Coronary artery (tissue), 2 donors: ENCODE measurements at places on chromosomes 2 and 18.
A peak's percentile ranks its signal among the peaks of the same experiment; 100 is the strongest.

GRCh38 chr2:205408696-205409095 lies 273.6 kb upstream of the NRP2 start:
- DNase-seq, result no peak

DNA sequence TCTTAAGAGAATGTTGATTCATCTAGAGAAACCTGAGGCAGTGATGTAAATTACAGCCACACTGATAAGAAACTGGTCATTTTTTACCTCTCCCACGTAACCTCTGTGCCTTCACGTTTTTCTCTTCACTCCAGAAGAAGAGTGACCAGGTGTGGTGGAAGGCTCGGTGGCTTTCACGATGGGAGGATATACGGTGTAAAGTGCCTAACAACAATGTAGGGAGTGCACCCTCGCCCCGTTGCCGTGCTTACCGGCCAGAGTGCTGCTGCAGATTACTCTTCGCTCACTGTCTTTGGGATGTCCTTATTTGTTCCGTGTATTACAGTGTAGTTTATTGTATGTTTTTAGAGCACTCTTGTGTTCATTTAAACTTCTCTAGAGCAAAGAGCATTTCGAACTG lies 46.5 kb downstream of the NCK2 start:
- no peak for DNase-seq

GRCh38 chr2:71720283-71720560 lies 266.9 kb downstream of the DYSF start:
- peak; percentile 71 for DNase-seq

DNA sequence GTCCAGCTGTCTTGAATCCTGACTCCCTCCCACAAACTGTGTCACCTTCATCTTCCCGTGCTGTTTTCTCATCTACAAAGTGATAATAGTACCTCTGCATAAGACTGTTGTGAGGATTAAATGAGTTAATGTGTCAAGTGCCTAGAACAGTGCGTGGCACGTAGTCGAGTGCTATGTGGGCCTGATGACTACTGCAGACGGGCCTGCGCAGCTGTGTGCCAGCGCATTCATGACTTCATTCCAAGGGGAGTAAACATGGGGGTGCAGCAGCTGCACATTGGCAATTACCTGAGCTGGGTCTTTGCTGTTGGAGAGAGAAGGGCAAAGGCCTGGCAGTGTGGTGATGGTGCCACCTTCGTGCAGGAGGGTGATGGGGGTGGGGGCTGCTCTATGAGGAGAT lies 5.0 kb downstream of the TEX44 start:
- no peak for DNase-seq

DNA sequence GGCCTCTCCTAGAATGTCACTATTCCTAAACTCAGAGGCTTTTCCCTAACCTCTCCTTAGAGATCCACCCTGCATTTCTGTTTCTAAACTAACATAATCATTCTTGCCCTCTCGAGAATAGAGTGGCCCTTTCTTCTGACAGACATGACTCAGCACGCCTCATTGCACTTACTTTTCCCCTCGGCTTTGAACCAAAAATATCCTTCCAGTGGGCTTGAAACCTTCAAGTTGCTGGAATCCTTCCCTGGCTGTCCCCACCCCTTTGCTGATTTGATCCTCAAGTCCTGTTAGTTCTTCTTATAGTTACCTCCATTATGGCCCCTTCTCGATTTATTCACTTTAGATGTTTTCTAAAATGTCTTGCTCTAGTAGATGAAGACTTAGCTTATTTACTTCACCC lies 158.0 kb downstream of the LTBP1 start:
- DNase-seq, result no peak

- DNase-seq, result no peak
Observed at GRCh38 chr2:219959471-219959870, 332.0 kb downstream of the SLC4A3 start.

GRCh38 chr2:101858246-101858645 lies 133.5 kb upstream of the IL1R2 start:
- DNase-seq, result no peak

GRCh38 chr2:219215871-219216534 lies 2.8 kb downstream of the ABCB6 start:
- DNase-seq, result no peak

GRCh38 chr2:75790814-75791467 lies 80.2 kb upstream of the GCFC2 start:
- DNase-seq, result no peak

DNA sequence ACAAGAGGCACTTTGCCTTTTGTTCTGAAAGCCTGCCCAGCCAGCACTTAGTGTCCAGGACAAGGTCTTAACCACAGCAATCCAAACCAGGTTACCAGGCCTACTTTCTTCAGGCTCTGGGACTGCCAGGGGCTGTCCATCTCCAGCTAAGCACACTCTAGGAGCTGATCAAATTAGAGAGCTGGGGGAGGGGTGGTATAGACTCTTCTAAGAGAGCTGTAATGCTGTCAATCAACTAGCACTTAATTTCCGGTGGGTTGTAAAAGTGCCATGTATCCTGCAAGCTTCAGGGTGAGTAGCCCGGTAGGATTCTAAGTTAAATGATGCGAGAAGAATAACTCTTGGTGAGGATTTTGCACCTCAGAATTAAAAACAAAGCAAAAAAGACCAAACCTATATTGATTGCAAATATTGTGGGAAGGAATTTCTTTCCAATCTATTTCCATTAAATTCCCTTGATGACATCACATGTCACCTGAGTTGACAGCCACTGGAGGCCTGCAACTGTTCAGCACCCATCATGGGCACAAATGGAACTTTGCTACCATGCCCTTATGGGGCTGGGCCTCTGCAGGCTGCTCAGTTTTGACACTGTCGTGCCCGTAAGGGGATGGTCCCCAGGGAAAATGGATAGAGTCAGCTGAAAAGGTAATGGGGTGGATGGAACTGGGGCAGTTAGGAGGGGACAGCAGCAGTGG lies 8.7 kb upstream of the COX7A2L start:
- no peak for DNase-seq

GRCh38 chr2:172877826-172878225 lies 142.2 kb downstream of the RAPGEF4 start:
- DNase-seq, result no peak

- no peak for DNase-seq
Observed at GRCh38 chr18:51074605-51075004, 44.6 kb downstream of the SMAD4 start.

DNA sequence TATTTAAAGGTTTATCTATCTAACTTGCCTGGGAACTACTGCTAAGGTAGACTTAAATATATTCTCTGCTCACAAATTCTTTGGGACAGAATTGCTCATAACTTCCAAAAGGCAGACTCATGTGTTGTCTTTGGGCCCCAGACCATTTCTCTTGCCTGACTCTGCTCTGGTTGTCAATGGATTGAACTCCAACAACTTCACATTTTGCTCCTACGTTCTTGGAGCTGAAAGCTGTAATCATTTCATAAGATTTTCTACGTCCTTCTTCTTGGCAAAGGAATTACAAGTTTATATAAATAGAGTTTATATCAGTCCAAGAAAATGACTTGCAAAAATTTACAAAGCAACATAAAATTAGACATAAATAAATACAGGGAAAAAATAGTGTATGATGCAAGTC lies 32.9 kb upstream of the PPM1B start:
- no peak for DNase-seq

DNA sequence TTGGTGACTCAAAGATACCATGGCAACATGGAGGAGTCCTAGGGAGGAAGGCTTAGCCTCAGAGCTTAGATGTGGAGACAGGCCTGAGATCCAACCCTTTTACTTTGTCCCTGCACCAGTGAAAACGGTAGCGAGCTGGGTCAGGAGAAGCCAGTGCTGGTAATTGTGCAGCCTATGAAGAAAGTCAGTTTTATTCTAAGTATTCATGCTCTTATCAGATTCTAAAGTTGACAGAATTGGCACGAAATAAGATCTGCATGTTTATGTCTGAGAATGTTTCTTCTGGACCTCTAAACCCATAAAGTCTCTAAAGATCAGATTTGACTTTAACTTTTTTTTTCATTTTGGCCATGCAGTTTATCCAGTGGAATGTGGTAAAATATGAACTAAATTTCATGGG lies 93.8 kb downstream of the SCG2 start:
- no peak for DNase-seq

GRCh38 chr18:67468038-67468437 lies 48.5 kb downstream of the DSEL start:
- no peak for DNase-seq

DNA sequence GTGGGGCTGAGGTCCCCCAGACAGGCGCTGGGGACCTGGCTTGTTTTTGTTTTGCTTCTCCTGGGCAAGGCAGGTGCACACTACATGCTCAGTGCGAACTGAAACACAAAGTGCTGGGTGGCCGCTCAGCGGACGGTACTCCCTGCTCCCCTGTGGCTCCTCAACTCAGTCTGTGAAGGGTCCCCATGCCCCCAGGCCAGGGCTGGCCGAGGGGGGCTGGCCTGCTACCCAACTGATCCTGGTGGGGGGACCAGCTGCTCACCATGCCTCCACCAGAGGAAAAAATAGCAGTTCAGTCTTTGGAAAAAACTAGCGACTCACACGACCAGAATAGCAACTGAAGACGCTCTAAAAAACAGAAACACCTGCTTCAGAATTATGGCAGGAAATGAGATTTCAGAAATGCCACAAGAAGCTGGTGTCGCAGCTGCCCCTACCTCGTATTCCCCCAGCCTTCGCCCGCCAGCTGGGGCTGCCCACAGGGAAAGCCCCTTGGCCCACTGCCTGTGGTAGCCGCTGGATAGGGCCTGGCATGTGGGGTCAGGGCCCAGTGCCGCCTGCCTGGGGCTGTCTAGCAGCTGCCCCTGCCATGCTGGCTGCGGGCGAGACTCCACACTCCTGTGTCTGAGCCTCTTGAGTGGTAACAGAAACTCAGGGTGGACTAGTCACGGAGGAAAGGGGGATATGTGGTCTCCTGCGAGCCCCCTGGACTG lies 43.7 kb downstream of the MEX3C start:
- no peak for DNase-seq

DNA sequence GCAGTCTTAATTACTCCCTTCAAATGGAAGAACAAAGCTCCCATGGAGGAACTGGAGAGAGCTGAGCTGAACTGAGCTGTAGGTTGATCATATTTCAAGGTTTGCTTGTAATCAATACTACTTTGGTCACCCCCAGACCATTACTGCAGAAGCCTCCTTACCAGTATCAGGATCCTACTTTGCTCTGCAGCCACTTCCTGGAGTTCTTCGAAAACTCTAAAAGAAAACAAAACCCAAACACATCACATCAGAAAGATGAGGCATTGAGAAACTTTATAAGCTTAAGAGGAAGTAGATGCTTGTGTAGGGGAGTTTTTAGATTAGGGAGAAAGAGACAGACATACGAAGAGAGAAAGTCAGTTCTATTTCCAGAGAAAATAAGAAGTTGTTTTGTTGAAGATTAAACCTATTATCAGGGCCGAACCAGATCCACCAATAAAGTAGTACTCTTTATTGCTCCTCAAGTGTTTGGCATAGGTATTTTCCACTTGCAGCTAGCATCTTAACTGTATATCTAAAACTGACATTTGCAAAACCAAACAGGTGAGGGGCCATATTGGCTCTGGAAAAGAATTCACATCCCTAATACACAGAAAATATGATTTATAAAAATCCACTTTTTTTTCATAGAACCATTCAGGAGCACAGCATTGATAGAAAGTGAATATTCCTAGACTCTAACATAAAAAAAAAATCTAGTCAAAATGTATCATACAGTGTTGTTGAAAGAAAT lies 166.9 kb upstream of the KLF7 start:
- DNase-seq, result no peak

DNA sequence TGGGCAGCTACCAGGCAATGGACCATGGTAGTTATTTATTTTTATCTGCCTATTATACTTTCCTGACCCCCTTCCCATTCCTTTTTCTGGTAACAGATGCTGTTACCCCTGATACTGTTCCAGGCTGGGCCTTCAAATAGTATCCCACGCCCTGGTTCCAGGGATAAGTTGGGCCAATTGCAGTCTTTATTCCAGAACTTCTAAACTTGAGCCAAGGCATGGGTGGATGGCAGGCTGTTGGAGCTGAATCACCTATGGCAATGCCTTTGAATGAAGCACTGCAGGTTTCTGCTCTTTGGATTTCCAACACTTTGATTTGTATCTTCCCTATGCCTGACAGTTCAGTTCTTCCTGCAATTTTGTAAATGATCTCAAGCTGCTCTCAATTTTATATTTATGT lies 99.2 kb upstream of the LHCGR start:
- no peak for DNase-seq

DNA sequence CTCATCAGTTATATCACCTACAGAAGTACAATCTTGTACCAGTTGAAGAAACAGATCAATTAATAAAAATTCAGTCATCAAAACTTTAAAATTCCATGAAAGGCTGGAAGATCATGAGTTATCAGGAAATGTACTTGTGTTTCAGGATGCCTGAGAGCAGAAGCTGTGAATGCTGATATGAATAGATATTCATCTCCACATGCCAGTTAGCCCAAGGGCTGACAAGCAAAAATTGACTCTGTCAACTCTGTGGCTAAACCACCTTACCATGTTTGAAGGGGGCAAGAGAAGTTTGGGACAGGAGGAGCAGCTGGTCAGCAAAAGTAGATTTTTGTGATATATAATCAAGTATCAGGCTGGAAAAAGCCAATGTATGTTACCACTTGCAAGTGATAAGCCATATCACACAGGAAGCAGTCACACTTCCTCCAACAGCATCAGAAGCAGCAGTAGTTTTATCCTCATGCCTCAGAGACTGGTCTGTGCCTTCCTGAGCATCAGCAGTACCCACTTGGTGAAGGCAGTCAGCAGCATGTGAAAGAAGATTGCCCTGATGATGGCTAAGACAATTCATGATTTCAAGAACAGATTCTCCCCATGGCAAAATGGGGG lies 328.2 kb upstream of the CNTNAP5 start:
- DNase-seq, result no peak

DNA sequence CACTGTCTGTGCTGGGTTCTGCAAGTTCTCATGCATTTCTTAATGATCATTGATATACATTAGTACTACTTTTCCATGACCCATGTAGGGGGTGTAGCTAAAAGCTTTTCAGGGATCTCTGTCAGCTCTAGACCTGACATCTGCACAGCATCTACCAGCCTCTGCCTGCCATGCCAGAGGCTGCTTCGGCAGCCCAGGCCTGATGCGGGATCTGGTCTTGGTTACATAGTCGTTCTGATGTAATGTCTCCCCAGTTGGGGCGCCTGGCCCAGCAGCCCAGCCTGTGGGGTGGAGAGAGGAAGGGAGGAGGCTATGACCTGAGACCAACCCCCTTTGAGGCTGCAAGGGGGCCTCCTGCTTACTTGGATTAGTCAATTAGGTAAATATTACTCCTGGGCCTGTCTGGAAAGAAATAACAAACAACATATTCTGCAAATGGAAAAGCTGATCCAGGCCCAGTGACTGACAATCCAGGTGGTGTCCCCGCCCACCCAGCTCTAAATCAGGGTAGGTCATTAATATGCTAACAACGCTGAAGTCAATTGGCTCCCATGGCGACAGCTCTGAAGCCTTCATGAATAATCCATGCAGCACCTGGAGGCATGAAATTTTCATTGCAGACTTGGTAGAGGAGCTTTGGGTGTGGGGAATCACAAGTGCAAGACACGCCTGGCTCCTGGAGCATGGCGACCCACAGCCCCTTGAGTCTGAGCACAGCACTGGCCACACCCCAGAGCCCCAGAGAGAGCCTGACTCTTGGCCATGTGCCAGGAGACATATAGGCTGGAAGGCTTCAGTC lies 575.3 kb downstream of the CMPK2 start:
- DNase-seq, result no peak
